ENCODE measurements at places on chromosomes 16 and 17.

GRCh38 chr17:44965481-44966234 is 2.4 kb downstream of the C1QL1 start:
- no peak for DNase-seq

DNA sequence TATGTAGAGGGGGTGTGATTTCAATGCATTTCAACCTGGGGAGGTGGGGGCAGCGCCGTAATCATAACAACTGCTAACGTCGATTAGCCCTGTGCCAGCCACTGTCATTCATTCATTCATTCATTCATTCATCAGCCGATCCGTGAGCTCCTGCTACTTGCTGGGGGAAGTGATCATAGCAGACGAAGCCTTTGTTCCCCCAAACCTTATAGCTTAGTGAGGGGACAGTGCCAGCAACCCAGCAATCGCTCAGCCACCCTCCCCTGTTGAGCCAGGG is 106.5 kb upstream of the GSE1 start:
- DNase-seq = no peak

DNA sequence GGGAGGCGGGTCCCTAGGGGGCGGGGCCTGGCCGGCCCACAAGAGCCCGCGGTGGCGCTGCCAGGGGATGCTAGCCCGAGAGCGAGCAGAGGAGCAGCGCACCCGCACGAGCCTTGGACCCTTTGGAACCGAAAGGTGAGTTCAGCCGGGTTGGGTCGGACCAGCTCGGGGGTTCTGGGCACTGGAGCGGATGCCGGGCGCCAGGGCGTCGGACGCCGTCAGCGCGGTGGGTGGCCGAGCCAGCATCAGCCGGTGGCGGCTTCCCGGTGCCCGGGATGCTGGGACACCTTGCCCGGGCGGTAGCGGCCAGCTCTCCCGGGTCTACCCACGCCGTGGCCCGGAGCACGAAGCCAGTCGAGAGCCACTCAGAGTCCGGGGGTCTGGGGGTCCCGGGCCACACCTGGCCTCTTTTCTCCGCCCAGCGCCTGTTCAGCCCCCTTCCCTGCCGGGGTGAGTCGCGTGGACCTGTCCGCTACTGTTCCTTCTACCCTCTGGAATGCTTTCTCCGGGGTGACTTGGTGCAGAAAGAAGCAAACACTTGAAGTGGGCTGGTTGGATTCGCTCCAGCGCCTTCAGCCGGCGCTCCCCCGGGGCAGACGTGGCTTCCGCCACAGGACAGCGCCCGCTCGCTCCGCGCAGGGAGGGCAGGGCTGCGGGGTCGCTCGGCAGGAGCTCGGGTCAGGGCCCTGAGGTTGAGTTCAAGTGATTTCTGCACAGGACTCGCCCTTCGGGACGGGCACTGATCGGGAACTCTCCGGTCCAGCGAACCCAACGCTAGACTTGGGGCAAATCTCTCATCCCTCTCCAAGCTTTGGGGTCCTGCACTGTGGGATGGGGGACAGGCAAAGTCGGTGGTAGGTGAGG is at the start of gene SCNN1G:
TSS of gene SCNN1G (plus strand) at position 67 of the 864 bp plus-strand sequence. CDS start 3,527 bp downstream, outside the sequence.
- peak; percentile 9 for DNase-seq

DNA sequence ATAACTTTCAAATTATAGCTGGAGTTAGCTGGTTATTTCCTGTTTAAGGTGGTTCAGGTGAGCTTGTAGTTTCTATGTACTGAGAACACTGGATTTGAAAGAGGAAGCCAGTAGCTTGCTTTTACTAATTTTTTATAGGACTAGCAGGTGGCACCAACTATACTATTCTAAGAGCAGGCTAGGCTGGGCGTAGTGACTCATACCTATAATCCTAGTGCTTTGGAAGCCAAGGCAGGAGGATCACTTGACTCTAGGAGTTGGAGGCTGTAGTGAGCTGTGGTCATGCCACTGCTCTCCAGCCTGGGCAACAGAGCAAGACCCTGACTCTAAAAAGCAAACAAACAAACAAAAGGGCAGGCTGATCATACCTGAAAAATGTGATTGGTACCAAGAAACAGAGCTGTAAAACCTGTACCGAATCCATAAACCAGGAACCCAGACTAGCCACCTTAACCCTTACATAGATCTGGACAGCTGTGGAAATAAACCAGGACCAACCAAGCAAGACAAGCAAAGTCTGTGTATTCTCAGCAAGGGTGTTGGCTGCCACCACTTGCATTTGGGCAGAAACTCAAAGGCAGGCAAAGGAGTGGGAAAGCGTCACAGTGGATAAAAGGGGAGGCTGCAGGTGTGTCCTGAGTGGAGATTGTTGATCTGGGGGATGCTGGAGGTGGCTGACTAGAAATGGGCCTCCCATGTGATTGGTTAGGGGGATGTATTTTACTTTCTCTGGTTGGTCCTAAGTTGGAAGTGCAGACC is 36.3 kb downstream of the SLC47A1 start:
- no peak for DNase-seq

DNA sequence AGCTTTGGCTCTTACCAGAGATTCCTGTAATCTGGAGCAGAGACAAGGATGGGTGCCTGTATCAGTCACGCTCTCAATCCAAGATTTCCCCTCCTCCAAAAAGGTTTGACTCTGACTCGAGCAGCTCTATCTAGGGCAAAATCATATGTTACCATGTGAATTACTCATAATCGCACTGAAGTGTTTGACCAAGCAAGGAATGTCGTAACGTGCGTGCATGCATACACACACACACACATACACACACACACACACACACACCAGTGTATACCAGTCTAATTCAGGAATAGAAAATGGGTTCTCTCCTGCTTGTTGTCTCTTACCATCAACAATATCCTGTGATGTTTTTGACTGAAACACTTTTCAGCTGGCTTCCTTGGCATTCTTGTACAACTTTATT is 835.1 kb downstream of the KCNJ2 start:
- no peak for DNase-seq

DNA sequence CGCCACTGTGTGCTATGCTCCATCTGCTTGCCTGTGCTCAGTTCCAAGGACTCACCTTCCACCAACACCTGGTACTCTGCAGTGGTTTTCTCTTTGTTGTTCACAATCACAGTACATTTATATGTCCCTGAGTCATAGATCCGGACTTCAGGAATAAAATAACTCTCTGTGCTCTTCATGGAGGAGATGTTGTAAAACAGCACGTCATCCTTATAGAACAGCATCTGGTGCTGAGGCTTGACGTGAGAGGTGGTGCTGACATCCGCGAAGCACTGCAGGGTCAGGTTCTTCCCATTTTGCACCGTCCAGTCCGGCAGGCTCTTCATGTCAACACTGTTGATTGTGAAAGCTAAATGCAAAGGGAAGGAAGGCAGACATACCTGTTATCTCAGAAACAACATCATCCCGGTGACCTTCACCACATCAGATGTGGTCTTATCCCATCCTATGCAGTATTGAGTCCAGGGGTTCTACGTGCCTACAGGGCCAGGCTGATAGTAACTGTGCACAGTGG is 12.8 kb downstream of the PECAM1 start:
- DNase-seq = no peak

DNA sequence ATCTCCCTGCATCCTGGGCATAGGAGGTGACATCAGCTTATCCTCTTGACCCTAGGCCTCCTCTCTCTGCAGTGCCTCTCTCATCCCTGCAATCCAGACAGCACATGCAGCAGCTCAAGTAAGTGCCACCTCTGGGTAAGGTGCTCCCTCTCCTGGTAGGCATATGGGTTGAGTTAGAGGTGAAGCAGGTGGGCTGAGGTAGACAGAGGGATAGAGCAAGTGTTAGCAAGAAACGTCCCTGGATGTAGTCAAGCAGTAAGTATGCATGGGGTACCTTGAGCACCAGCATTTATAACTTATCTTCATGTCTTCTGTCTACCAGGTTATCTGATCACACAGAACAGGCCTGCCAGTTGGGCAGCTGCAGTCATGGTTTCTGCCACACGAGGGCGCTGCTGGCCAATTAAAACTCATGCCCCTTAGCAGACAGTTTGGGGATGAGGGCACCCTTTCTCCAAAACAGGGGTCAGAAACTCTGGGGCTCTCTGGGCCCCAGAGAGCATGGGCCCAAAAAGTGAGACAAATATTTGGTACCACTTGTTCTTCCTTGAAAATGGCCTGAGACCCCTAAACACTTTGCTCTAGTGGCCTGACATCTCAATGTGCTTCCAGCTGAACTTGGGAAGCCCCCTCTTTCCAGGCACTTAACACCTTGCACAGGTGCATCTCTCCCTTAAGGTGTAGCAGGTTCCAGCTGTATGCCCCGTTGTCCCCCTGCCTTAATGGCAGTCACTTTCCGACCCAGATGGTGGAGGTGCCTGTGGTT is 59.8 kb downstream of the NEUROD2 start:
- DNase-seq = peak; percentile 80

DNA sequence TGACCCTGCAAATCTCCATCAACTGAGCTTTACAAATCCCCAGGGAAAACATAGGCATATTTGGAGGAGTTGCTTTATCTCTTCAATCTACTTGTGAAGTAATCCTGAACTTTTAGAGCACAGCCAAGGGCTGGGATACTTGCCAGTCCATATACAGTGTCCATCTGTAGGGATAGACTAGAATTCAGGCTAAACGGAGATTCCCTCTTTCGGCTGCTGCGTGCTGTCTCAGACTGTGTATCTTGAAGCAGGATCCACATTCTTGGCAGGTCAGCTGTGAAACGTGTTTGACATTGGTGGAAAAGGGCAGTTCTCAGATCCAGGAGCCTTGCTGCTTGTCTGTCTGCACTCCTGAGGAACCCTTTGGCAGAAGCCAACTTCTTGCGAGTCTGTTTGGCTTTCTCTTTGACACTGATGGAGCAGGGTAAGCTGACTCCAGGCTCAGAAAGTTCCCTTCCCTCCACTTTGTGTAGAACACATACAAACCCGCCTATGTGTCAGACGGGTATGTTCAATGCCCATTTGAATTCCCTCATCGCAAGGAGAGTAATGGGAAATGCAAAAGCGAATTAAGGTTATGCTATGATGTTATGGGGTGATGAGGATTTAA is 221.8 kb downstream of the MAP2K4 start:
- no peak for DNase-seq

GRCh38 chr16:84578538-84579126 is 39.2 kb downstream of the COTL1 start:
- DNase-seq = no peak

Data from suppressor macrophage (primary cell).